ENCODE measurements at places on chromosomes 13 and 19.

DNA sequence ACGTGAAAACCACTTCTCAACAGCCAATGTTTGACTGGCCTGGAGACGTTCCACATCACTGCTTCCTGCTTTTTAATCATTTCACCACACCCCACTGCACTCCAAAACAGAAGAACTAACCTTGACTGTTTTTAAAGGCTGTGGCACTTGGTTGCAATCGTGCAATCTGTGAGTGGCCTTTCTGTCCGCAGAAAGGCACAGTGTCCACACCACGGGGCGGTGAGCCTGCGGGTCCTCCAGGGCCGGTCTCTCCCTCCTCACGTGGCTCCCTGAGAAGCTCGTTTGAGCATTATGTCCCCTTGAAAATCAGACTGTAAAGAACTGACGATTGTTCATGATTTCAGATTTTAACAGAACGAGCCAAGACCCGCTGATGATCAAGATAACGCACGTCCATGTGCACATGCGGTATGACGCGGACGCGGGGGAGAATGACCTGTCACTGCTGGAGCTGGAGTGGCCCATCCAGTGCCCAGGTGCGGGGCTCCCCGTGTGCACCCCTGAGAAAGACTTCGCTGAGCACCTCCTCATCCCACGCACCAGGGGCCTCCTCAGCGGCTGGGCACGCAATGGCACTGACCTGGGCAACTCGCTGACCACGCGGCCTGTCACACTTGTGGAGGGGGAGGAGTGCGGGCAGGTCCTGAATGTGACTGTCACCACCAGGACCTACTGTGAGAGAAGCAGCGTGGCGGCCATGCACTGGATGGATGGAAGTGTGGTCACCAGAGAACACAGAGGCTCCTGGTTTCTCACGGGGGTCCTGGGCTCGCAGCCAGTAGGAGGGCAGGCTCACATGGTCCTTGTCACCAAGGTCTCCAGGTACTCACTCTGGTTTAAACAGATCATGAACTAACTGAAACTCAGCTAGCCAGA, 13.0 kb downstream of the PROZ start:
- DNase-seq: peak; percentile 45

DNA sequence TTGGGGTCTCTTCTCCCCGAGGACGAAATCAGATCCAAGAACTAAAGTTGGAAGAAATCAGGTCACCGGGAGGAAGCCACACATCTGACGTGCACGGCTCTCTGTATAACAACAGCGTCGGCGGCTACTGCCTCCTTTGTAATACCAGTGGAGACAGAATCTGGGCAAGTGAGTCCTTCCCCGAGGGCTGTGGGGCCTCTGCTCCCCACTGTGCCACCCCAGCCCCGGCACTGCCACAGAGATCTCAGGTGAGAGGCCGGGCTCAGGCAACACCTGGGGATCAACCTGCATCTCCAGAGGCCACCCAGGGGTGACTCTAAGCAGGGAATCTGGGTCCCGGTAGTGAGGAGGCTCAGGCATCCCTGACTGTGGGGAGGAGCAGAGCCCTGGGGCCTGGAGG, 33.7 kb upstream of the C13orf46 start:
- DNase-seq: no peak

GRCh38 chr13:97076898-97077297, 82.6 kb upstream of the OXGR1 start:
- no peak for DNase-seq

DNA sequence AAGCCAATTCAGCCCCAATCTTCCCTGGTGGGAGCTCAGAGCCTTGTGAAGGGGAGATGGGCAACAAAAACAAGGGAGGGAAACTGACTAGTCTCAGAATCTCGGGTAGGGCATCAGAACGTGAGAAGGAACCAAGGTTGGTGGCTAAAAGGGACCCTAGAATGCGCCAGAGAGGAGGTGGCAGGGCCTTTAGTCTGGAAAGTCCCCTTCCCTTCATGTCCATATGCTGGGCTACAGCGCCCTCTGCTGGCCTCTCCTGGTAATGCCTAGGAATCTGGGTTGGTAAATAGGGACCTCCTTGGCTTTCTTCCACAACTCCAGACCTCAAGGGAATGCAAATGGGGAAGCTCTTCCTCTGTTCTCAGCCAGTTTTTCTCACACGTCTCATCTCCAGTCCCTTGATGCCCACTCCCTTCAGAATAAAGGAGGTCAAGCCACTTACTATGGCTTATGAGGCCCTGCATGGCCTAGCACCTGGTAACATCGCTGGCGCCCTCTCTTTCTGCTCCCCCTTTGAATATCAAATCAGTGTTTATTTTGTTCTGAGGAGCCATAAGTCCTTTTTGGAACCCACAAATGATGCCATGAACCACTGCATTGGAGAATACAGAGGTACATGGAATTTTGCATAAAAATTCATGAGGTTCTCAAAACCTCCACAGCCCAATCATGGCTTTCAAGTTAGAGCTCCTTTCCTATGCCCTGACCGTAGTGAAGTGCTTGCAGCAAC, 1.4 kb upstream of the CCDC97 start:
- DNase-seq: peak; percentile 91

DNA sequence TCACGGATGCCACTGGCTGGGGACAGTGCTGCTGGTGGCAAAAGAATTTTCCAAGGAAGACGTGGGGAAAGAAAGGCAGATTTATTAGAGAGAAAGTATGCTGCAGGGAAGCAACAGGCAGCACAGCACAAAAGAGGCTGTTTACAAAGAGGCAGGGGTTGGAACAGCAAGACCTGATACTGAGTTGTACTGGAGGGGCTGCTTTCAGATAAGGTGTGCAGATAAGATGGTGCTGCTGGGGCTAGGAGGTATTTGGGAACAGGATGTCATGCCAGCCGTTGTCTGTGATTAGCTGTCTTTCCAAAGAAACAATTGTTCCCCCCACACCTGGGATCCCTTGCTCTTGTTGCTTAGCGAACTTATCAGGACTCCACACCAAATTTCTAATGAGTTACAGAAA, 2023.3 kb upstream of the PCDH20 start:
- DNase-seq: no peak

- no peak for DNase-seq
These were observed 234.3 kb downstream of the DACH1 start for GRCh38 chr13:71632721-71633120.

- no peak for DNase-seq
These were observed 1.6 kb downstream of the GATAD2A start for GRCh38 chr19:19406878-19407632.

- no peak for DNase-seq
These were observed 432.7 kb downstream of the EFNB2 start for GRCh38 chr13:106102786-106103185.

DNA sequence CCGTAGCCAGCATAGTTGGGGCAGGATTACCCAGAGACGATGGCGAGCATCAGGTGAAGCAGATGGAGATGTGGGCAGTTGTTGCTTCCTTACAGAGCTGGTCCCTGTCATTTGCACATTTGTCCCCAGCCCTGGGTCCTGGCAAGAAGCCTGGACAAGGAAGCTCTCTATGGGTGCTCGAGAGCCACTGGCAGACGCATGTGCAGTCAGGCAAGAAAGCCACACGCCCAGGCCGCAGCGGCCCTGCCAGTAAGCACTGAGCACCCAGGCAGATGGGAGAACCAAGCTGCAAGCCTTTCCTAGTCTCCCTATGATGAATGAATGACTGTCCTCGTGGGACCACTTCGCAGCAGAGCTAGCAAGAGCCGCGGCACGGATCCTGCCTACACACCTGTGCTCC, 182.8 kb downstream of the FOXO1 start:
- no peak for DNase-seq

- DNase-seq: no peak
These were observed at the start of gene DCT for GRCh38 chr13:94479616-94480015. TSS of gene DCT (minus strand) at chr13:94479682. CDS start at chr13:94479255, 427 bp downstream.

DNA sequence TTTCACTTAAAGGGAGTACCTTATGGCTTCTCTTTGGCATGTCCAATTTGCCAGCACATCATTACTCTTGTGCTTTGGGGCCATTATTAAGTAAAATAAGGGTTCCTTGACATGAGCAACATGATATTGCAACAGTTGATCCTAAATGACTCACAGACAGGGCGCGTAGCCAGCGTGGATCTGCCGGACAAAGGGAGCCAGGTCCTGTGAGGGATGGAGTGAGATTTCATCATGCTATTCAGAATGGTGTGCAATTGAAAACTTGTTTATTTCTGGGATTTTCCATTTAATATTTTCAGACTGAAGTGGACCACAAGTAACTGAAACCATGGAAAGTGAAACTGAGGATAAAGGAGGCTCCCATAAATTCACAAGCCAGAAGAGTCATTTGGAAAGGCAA, 48.6 kb upstream of the WASF3 start:
- DNase-seq: no peak

GRCh38 chr13:40878823-40879222, 89.4 kb downstream of the SLC25A15 start:
- no peak for DNase-seq
